Substantia nigra (tissue), 51 donors: ENCODE measurements at places on chromosomes 12 and 14.
A peak's percentile ranks its signal among the peaks of the same experiment; 100 is the strongest.

GRCh38 chr14:71116568-71117122 is 209.4 kb downstream of the PCNX1 start:
- no peak for DNase-seq

GRCh38 chr12:4909734-4910501 is at the start of gene KCNA1:
TSS of gene KCNA1 (plus strand) at chr12:4909905. CDS start at chr12:4911379, 1,474 bp downstream.
- no peak for DNase-seq

DNA sequence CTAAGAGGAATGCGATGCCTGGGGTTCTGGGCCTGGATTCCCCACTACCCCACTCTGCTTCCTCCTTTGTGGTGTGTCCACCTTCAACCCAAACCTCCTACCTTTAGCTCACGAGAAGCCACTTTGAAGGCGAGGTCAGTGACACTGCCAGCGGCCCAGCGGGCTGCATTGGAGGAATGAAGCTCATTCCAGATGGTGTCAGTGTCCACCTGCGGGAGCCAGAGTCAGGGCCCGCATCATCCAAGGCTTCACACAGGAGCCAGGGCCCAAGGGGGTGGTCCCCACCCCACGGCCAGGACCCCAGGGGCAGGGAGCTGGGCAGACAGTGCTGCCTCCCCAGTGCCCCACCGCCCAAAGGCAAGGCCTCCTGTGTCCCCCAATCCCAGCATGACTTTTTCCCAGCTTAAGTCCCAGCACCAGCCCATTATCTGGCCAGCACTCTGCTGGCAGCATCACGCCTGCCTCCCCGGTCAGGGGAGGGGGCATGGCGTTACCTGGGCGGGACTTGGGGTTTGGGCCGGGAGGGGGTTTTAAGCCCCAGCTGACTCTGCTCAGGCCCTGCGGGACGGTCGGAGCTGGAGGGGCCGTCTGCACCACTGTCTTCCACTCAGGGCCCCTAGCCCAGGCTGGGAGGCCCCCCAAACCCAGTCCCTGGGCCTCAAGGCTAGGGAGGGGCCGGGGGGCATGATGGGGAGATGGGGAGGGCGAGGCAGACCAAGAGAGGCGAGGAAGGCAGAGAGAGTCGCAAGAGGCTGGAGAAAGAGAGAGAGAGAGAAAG is 16.9 kb downstream of the SLC48A1 start:
- no peak for DNase-seq

GRCh38 chr14:93895023-93895604 is 32.0 kb upstream of the FAM181A start:
- no peak for DNase-seq

- no peak for DNase-seq
Observed at GRCh38 chr12:41981758-41982157, 162.9 kb downstream of the GXYLT1 start.

DNA sequence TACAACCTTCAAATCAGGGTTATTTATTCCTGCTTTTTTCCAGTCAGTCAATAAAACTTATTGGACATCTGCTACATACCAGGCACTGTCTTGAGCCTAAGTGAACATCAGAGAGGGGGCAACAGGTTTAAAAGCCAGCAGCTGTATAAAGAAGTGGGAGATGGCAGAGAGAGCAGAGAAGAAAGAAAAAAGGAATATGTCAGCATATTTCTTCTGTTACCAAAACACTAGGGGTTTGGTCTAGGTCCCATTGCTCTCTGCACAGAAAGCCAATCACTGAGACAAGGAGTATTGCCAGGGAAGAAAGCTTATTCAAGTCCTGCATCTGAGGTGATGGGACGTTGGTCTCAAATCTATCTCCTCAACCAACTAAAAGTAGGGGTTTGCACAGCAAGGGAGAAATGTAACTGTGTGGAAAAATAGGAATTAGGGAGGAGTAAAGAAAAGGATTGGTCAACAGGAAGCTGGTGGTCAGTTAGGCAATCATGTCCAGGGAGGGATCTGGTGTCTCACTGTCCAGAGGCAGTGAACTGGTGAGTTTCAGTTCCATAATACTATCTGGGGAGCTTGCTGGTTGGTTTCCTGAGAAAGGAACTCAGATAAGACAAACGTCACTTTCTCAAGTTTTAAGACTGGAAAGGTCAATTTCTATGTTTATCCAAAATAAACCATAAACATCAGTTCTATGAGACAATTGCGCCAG is 107.5 kb downstream of the PHLDA1 start:
- DNase-seq: no peak

DNA sequence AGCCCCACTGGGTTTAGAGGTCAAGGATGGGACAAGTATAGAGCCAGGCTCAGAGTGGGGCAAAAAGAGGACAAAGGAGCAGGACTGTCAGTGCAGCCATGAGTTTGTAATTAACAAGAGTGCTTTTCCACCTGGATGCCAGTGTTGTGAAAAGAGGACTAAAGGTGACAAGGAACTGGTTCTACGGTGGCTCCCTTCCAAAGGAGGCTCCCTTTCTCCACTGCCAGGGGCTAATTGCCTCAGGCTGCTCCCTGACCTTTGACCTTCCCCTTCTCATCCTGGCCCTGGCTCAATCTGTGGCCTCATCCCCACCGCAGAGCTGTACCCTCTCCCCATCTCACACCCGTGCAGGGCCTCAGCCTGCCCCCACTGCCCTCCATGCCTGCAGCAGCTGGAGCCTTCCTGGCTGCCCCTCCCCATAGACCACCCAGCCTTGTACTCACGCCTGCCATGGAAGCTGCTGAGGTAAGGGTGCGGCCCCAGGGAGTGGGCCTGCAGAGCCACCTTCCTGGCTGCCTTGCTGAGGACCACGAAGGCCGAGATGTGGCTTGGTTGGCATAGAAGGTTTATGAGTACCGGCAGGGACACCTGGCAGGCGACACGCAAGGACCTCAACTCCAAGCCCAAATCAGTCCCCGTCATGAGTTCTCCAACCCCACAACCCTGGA is 24.8 kb upstream of the FKBP4 start:
- no peak for DNase-seq

- no peak for DNase-seq
Observed at GRCh38 chr14:101859538-101859902, 98.0 kb downstream of the PPP2R5C start.

GRCh38 chr14:104593241-104593701 is 11.3 kb downstream of the TMEM179 start:
- no peak for DNase-seq

DNA sequence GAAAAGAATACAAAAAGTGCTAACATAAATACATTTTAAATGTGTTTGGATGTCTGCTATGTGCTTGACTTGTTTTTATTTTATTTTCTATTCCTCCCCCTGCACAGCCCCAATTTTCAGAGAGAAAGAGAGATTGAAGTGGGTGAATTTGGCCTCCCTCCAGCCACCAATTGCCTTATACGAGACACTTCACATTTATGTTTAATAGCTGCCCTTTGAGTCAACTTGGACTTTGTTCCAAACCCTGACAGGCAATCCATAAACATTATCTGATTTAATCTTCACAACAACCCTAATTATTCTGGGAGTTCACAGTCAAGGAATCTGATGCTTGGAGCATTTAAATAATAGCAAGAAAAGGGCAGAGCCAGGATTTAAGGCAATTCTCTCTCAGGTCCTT is 161.7 kb downstream of the SLC15A4 start:
- DNase-seq: no peak

- DNase-seq: no peak
Observed at GRCh38 chr14:103066399-103066798, 9.1 kb upstream of the CDC42BPB start.

GRCh38 chr12:95413576-95413975 is 60.4 kb upstream of the METAP2 start:
- DNase-seq: no peak

- DNase-seq: no peak
Observed at GRCh38 chr12:101039848-101040531, 170.0 kb downstream of the SLC5A8 start.

GRCh38 chr14:97584528-97584927 is 787.3 kb downstream of the VRK1 start:
- DNase-seq: no peak

GRCh38 chr12:132046561-132046960 is 96.8 kb downstream of the EP400 start:
- no peak for DNase-seq

DNA sequence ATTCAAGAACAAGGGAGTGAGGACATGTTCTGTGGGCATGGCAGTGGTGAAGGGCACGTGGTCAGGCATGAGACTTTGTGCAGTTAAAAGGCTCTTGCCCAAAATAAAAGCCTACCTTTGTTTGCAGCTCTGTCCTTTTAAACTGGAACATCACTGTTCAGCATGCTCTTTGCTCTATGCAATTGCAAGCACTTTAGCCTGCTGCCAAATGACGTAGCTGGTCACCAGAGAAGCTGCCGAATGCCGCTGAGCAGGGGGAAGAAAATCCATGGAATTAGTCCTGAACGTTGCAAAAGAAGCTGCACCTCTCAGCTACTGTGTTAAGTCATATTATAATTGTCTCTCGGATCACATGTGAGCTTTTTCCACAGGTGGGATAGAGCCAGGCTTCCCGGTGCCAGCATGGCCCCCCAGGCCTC is 176.3 kb upstream of the DIO2 start:
- peak; percentile 46 for DNase-seq

- no peak for DNase-seq
Observed at GRCh38 chr12:131941116-131941986, 8.4 kb upstream of the EP400 start.

GRCh38 chr12:110367181-110367864 is 36.2 kb downstream of the ANAPC7 start:
- DNase-seq: no peak

- DNase-seq: no peak
Observed at GRCh38 chr12:122834104-122834920, 945 bp upstream of the HIP1R start.

GRCh38 chr12:74963867-74964331 is 245.7 kb downstream of the KCNC2 start:
- DNase-seq: no peak

- no peak for DNase-seq
Observed at GRCh38 chr12:118137148-118137678, 1.3 kb downstream of the PEBP1 start.

- no peak for DNase-seq
Observed at GRCh38 chr14:28407031-28407825, 359.4 kb upstream of the FOXG1 start.
